Activated CD4-positive, alpha-beta T cell treated with anti-CD3 and anti-CD28 coated beads, Interleukin-2, amount 10 ng/mL, durations not matched to agents 24 days and 14 days (primary cell): ENCODE measurements at places on chromosomes 11 and 22.

GRCh38 chr11:69076129-69076791, 27.5 kb downstream of the TPCN2 start:
- DNase-seq: no peak
- H3K4me3 ChIP-seq: no peak overlapping the region
- no peak overlapping the region for H3K27ac ChIP-seq
- H3K4me1 ChIP-seq: peaks cover 7% of the 10 kb centered on the region
- H3K27me3 ChIP-seq: no peaks in the 10 kb centered on the region

DNA sequence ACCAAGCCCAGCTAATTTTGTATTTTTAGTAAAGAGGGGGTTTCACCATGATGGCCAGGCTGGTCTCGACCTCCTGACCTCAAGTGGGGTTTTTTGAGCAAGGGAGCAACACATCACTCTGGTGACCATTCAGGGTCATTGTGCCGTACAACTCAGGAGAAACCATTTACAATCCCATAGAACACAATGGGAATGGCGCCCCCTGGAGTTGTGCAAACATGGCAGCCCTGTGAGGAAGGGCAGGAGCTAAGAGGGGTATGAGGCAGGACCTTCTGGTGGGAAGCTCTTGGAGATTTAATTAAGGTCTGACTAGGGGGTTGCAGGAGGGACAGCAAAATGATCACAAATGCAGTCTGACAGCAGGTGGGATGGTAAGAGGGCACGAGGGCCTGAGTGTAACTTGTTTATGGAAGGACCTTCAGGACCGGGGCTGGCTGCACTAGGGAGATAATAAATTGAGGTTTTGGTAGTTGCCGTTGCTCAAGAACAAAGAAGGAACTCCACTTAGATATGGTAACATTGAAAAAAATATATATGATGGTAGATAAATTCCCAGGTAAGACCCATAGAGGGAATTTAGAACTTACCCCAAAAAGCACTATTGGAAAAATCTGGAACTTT, 9.1 kb upstream of the CSF2RB start:
- H3K27ac ChIP-seq: no peak overlapping the region
- peaks cover 16% of the 10 kb centered on the region for H3K27me3 ChIP-seq
- H3K4me3 ChIP-seq: no peak overlapping the region
- peaks cover 2% of the 10 kb centered on the region for H3K36me3 ChIP-seq

DNA sequence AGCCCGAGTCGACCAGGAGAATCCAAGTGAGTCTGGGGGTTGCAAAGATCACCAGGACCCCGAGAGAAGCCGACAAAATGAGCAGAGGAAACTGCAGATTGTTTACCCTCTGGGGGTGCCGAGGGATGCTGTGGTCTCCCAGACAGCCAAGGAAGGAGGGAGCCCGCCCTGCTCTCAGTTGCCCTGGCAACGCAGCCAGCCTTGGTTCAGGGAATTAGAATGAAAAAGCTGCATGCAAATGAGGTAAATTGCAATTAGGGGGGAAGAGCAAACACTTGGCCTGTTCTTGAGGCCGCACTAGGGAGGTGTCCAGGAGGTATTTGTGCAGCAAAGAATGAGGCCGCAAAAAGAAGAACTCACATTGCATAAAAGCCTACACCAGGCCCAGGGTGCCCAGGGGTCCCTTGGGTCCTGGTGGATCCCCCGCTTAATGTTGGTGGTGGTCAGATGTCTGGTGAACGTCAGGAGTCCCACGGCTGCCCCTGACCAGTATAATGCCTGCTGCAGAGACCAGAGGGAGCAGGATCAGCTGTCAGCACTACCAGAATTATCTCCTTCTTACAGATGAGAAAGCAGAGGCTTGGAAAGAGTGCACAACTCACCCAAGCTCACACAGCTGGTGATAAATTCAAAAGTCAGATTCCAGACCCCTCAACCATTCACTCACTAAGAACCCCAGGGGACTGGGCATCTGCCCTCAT, 40.3 kb upstream of the ATXN10 start:
- no peaks in the 10 kb centered on the region for H3K36me3 ChIP-seq
- H3K4me1 ChIP-seq: no peaks in the 10 kb centered on the region
- peaks cover 33% of the 10 kb centered on the region for H3K27me3 ChIP-seq
- no peak overlapping the region for H3K4me3 ChIP-seq

GRCh38 chr22:43955040-43955882, at the start of gene SAMM50:
SAMM50 (plus strand) TSS chr22:43955442; CDS start chr22:43955578, 136 bp downstream.
- H3K36me3 ChIP-seq: peaks cover 7% of the 10 kb centered on the region
- H3K27me3 ChIP-seq: no peaks in the 10 kb centered on the region
- H3K27ac ChIP-seq: peak within 1 kb of the TSS; percentile 94
- H3K4me1 ChIP-seq: peaks cover 22% of the 10 kb centered on the region
- DNase-seq: peak; percentile 98

DNA sequence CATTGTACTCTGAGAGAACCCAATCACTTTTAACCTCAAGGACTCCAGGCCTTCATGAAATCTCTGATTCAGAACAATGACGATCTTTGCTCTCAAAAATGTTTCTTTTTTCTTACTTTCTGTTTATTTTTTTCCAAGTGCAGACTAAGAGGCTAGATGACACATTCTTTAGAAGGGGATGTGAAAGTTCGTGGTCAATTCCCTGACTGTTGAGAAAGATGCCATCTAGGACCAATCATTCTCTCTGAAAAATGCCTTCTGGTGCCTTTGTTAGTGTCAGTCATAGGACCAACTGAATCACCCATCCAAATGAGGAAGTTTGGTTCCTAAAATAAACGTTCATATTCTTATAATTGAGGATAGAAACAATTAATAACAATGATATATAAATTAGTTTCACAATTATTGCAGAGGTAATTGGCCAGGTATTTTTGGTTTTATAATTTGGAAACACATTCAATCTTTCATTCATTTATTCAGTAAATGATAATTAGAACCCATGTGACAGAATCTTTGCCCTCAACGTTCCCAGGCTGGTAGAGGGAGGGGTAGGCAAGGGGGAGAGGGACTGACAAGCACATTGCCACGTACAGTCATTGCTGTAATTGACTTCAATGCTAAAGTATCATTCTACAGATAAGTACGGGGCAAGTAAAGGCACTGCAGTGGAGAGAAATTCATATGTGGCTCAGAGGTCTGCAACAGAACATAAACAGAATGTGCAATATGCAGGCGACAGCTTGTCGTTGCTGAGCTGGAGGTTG, 333.4 kb upstream of the MPPED2 start:
- H3K36me3 ChIP-seq: no peaks in the 10 kb centered on the region
- no peaks in the 10 kb centered on the region for H3K4me1 ChIP-seq
- no peaks in the 10 kb centered on the region for H3K27me3 ChIP-seq
- no peak overlapping the region for H3K27ac ChIP-seq

DNA sequence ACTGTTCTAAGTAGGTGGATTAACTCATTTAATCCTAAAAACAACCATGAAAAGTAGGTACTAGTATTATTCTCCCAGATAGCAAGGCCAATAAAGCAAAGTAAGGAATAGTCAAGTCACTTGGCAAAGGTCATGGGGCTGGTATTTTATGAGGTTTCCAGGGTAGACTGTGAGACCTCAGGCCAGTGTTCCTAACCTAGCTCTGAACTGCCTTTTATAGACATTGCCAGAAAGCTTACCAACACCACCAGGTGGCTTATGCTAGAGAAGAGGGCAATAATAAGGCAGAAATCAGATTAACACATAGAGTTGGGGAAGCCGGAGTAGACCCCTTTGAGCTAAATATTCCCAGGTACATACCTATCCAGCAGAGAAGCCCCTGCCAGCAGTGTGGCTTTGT, 490.9 kb upstream of the TENM4 start:
- H3K27ac ChIP-seq: no peak overlapping the region
- H3K36me3 ChIP-seq: no peaks in the 10 kb centered on the region
- no peaks in the 10 kb centered on the region for H3K27me3 ChIP-seq
- H3K4me1 ChIP-seq: no peaks in the 10 kb centered on the region

GRCh38 chr11:78922859-78923625, 348.4 kb upstream of the NARS2 start:
- DNase-seq: no peak
- no peaks in the 10 kb centered on the region for H3K4me1 ChIP-seq
- no peaks in the 10 kb centered on the region for H3K36me3 ChIP-seq

- H3K36me3 ChIP-seq: no peaks in the 10 kb centered on the region
- H3K4me3 ChIP-seq: no peak overlapping the region
- H3K27ac ChIP-seq: no peak overlapping the region
- H3K4me1 ChIP-seq: no peaks in the 10 kb centered on the region
- no peaks in the 10 kb centered on the region for H3K27me3 ChIP-seq
These were observed 392.9 kb downstream of the INSC start for GRCh38 chr11:15507592-15507991.

- no peaks in the 10 kb centered on the region for H3K27me3 ChIP-seq
- H3K4me1 ChIP-seq: peaks cover 65% of the 10 kb centered on the region
- H3K36me3 ChIP-seq: no peaks in the 10 kb centered on the region
- H3K4me3 ChIP-seq: peak overlapping the region; percentile 7
These were observed 14.0 kb upstream of the FCHSD2 start for GRCh38 chr11:73156114-73156513.

DNA sequence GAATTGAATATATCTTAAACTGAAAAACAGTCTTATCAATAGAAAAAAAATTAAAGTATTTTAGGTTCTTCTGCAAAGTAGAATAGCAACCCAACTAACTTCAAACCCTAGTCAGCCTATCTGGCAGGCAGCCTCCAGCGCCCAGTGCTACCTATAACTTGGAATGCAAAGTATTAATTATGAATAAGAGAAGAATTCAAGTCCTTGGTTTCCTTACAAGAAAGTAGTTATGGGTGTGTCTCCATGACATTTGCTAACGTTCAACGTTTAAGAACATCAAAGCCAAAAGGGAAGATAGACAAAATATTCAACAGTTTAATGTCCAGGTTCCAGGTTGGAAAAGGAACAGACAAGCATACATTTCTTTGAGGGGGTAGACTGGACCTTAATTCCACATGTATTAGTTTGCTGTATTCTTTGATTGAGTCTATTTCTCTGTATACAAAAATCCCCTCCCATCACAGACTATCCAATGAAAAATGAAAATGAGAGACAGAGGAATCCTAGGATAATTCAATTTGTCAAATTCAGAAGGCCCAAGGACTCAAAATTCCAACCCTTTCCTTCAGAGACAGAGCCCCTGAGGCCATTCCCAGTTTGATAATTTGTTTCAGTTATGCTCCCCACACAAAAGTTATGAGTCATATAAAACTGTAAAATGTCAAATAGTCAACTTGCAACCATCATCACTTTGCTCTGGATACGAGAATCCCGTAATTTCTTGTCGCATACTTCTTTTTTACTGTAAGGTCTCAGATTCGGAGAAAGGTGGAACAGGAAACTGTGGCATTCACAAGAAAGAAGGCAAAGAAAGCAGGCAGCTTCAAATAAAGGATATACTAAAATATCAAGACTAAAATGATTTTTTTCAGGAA, 83.7 kb upstream of the CHRM4 start:
- peaks cover 28% of the 10 kb centered on the region for H3K4me1 ChIP-seq
- H3K27me3 ChIP-seq: no peaks in the 10 kb centered on the region
- no peak for DNase-seq
- H3K27ac ChIP-seq: no peak overlapping the region
- no peak overlapping the region for H3K4me3 ChIP-seq

GRCh38 chr11:108929241-108929640, 264.4 kb downstream of the DDX10 start:
- no peak overlapping the region for H3K27ac ChIP-seq
- no peak overlapping the region for H3K4me3 ChIP-seq
- no peaks in the 10 kb centered on the region for H3K4me1 ChIP-seq
- no peak for DNase-seq
- H3K36me3 ChIP-seq: peaks cover 1% of the 10 kb centered on the region
- H3K27me3 ChIP-seq: no peaks in the 10 kb centered on the region

- DNase-seq: no peak
- no peak overlapping the region for H3K27ac ChIP-seq
- no peaks in the 10 kb centered on the region for H3K4me1 ChIP-seq
- no peaks in the 10 kb centered on the region for H3K27me3 ChIP-seq
- H3K36me3 ChIP-seq: no peaks in the 10 kb centered on the region
These were observed 164.2 kb downstream of the NTM start for GRCh38 chr11:131534611-131535010.

DNA sequence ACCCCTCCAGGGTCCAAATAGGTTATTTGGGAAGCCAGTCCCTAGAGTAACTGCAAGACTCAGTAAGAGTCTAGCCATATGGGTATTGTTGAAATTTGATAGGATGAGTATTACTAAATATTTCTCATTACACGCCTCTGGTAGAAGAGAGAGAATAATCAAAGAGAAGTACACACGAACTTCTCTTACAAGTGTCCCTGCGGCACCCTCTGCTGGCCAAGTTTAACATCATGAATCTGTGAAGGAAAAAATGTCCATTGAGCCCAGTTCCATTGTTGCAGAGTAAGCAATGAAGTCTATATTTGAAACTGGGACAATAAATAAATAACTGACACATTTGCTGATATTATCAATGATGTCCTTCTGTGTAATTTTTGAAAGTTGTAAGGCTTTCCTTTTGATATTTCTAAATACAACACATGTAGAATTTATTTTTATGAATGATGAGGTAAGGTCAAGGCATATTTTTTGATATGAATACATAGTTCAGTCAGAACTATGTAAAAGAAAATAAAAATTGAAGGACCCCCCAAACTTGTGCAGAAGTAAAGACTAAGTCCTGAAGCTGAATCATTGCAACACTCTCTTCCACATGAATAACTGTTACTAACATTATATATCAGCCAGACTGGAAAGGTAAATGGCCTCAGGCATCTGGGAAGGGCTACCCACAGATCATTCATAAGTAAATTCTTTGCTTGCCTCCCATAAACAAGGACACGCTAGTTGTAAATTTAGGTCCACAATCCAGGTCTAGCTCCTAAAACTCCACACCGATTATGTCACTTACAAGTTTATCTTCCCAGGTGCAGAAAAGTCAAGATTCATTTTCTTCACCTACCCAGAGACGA, 10.0 kb downstream of the OR51L1 start:
- H3K27me3 ChIP-seq: no peaks in the 10 kb centered on the region
- no peaks in the 10 kb centered on the region for H3K36me3 ChIP-seq
- DNase-seq: peak; percentile 74
- no peaks in the 10 kb centered on the region for H3K4me1 ChIP-seq

- no peak overlapping the region for H3K4me3 ChIP-seq
- H3K27ac ChIP-seq: no peak overlapping the region
- H3K4me1 ChIP-seq: no peaks in the 10 kb centered on the region
- H3K27me3 ChIP-seq: peaks cover 3% of the 10 kb centered on the region
These were observed 129.4 kb downstream of the SBF2 start for GRCh38 chr11:10164621-10165020.

DNA sequence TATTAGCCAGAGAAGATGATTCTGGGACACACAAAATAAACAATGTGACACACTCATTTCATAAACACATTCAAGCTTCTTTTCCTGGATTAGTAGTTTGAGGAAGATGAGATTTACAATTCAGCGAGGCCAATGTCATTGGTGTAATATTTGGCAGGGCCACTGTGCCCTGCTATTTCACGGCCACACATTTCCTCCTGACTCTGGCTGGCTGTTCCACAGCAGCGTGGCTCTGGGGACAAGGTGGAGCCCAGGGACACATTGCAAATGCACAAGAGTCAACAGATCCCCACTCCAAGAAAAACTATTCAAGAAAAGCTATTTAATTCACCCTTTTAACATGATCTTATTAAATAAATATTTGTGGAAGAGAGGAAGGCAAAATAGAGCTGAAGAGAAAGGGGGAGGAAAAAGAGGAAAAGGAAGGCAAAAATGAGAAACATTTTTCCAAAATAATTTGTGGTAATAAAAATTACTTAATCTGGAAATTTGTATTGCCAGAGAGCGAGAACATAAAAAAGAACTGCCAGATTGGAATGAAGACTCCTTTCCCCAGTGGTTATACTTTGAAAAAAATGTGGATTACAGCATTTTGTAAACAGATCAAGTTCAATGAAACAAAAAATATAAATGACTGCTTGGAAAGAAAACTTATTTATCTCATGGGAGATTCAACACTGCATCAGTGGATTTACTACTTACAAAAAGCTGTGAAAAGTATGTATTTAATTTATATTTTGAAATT, 27.1 kb downstream of the NXPE2 start:
- no peak for DNase-seq
- H3K4me1 ChIP-seq: no peaks in the 10 kb centered on the region
- H3K4me3 ChIP-seq: no peak overlapping the region
- no peaks in the 10 kb centered on the region for H3K36me3 ChIP-seq
- peaks cover 2% of the 10 kb centered on the region for H3K27me3 ChIP-seq
